B cell (primary cell): ENCODE measurements at places on chromosomes 6 and 20. TPM values are rescaled to one million over a fixed set of nuclear protein-coding genes. Genes with fewer than 3 reads are reported as not detected.

Gene GFOD1
- 8.3 and 10.4 TPM in 2 replicates for polyA plus RNA-seq

Gene MLN
- polyA plus RNA-seq, result not detected in 2 replicates

Gene TMEM200A
- 0.06 and 0.13 TPM in 2 replicates for polyA plus RNA-seq

Gene SNAP91
- polyA plus RNA-seq, result not detected in 2 replicates

Gene LY6G6C
- 0.13 and 0.30 TPM in 2 replicates for polyA plus RNA-seq

Gene TMEM217
- polyA plus RNA-seq, result 0.49 and 0.73 TPM in 2 replicates

Gene ARFGEF3
- not detected in 2 replicates for polyA plus RNA-seq

GRCh38 chr6:35216851-35217811 lies 3.4 kb downstream of the SCUBE3 start:
- DNase-seq, result no peak

- no peak for DNase-seq
Observed at GRCh38 chr6:73873081-73873480, 177.1 kb downstream of the CD109 start.

DNA sequence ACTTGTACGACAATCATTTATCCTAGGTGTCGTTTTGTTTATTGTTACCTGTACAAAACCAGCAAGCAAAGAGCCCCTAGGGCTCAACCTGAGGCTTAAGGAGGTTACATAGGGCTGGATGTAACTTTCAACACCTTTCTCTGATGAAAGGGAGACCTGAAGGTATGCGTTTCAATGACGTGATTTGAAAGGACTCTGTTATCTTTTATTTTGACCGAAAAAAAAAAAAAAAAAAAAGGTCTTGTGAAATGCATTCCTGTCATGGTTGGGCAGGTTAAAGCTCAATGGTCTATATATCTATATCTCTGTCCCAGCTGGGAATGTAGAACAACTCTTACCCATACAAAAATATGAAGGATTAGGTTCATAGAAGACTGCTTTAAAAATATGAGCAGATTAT lies 78.7 kb upstream of the SASH1 start:
- DNase-seq, result no peak

DNA sequence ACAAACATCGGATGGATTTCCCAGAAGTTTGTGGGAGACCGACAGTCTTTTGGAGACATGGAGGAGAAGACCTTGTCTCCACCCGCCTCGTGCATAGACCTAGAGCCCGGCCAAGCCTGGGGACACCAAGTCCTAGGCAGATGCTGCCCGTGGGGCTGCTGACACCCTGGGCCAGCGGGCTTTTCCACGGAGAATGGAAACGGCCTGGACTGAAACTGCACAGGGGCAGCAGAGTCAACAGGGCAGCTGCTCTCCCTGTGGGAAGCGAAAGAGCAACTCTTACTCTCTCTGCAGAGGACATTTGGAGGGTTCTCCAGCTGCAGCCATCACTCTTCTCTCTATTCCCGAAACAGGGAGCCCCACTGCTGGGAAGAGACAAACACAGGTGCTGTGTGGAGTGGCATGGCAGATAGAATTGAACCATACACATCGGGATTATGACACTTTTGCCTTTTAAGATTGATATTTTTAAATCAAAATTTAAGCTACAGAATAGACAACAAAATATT lies 401.2 kb downstream of the THBS2 start:
- no peak for DNase-seq

DNA sequence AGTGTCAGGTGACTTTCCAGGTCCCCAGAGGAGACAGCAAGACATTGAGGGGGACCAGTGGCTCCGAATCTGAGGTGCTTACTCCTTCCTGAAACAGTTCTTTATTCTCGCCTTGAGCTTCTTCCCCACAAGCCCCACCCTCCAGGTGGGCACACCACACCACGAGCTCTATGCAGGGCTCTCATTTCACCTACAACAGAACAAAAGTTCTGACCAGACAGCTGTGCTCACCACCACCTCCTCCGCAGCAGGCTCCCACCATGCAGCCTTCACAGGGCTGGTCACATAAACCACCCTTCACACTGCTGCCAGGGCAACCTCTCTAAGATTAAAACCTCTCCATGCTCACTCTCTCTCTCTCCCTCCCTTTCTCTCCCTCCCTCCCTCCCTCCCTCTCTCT lies 384.5 kb upstream of the ARID1B start:
- DNase-seq, result peak; percentile 30

- no peak for DNase-seq
Observed at GRCh38 chr20:50913690-50914375, 17.4 kb downstream of the ADNP start.

DNA sequence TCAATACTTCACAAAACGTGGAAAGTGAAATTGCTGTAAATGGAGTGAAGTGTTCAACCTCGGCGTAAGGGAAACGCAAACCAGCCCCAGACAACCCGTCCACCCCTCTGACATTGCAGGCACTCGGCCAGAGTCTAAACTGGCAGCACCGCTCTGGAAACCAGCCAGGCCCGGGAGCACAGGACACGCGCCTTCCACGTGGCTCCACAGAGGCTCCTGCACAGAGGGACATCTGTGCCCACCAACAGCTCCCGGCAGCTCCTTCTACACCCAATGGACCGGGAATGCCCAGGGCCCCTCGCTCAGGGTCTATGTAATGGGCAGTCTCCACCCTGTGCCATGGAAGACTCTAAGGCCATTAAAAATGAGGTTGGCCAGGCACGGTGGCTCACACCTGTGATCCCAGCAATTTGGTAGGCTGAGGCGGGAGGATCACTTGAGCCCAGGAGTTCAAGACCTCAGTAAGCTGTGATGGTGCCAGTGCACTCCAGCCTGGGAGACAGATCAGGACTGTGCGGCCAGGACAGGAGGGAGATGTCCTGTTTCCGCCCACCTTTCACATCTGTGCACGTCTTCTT lies 3.4 kb upstream of the HELZ2 start:
- no peak for DNase-seq

GRCh38 chr20:17679941-17680835 lies 1.9 kb downstream of the RRBP1 start:
- peak; percentile 28 for DNase-seq

DNA sequence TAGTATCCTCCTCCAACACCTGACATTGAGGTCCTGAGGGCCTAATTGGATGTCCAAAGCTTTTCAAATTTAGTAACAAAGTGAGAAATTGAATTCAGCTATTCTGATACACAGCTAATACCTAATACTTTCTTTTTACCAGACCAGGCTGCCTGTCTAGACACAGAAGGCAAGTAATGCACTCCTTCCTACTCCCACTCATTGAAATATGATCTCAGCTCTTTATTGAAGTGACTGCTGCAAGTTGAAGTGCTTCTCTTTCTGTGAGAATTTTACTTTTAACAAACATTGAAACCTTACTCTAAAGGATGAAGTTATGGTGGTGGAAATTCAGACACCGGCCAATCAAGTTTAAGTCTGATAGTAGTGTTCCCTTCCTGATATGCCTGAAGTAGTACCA lies 90.8 kb upstream of the OGFRL1 start:
- no peak for DNase-seq

DNA sequence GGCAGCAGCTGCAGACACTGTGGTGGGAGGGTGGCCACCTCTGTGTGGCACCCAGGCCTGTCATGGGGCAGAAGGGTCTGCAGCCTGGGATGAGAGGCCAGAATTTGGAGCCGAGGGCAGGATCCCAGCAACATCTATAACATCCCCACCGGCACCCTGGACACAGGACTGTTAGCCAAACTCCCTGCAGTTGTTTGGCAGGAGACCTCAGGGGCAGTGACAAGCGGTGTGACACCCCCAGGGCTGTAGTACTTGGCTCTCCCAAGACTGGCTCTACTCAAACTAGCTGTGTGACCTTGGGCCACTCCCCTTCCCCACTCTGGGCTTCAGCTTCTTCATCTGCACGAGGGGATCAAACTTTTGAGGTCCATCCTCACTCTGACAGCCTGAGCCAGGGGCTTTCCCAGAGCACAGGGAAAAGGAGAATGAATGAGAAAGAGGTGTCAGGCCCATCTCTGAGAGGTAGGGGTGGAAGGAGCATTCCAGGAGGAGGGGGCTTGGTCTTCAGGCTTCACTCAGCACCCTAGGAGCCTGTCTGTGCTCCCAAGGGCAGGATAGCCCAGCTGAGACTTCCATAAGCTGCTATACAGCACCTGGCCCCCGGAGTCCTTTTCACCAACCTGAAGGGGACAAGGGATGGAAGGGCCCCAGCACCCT lies 64.0 kb downstream of the MDGA1 start:
- no peak for DNase-seq

DNA sequence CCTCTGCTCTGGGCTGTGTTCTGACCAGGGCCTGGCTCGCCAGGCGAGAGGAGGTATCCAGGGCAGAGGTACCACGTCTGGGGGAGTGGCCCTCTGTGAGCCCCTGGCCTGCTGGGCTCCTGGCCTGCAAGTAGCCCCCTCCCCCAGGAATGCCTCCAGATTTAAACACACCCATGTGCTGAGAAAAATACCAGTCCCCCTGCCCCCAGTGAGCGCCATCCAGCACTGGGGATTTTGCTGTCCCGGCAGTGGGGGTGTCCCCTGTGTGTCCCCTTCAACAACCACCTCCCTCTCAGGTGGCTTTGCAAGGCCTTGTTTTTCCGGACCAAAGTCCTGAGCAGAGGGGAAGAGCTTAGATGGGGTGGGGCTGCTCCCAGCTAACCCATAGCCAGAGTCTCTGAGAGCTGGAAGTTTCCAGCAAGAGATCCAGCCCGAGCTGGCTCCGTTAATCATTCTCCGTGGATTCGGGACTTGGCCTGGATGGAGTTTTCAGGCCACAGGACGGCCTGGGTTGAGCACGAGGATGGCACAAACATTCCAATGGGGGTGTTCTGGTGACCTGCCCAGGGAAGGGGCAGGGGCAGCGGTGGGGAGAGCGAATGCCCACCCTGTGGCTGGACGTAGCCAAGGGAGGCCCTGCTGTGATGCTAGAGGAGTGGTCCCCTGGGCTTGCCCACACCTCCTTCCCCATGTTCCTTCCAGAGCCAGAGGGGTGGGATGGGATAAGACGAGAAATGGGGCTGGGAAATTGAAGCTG lies 29.0 kb downstream of the PCK1 start:
- no peak for DNase-seq

DNA sequence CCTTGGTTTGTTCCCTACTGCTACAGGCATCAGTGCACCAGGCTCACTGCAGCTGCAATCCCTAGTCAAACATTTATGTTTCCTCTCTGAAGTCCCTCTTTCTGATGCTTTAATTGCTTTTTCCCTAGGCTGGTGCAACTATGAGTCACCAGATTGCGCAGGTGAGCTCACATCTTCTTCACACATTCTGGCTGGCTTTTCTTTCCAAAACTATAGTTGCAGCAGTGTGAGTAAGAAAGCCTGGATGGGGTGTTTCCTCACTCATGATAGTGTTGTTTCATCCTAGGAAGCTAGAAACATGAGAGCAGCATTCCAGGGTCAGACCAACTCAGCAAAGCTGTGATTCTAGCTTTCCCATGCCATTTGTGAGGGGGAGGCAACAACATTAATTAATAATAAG lies 296.4 kb downstream of the PAX1 start:
- no peak for DNase-seq

DNA sequence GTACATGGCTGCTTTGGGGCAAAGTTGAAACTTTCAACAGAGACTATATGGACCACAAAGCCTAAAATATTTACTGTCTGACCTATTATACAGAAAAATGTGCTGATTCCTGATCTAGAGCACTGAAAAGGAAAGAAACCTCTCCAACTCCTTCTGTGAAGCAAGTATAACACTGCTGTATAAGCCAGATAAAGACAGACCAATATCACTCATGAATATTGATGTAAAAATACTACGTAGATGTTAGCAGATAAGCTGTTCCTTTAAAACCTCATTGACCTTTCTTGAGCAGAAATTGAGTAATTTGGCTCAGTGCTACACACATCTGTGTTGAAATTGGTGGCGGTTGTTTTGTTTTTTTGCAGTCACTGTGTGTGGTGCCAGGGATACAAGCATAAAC lies 69.9 kb upstream of the HDAC2 start:
- DNase-seq, result no peak

DNA sequence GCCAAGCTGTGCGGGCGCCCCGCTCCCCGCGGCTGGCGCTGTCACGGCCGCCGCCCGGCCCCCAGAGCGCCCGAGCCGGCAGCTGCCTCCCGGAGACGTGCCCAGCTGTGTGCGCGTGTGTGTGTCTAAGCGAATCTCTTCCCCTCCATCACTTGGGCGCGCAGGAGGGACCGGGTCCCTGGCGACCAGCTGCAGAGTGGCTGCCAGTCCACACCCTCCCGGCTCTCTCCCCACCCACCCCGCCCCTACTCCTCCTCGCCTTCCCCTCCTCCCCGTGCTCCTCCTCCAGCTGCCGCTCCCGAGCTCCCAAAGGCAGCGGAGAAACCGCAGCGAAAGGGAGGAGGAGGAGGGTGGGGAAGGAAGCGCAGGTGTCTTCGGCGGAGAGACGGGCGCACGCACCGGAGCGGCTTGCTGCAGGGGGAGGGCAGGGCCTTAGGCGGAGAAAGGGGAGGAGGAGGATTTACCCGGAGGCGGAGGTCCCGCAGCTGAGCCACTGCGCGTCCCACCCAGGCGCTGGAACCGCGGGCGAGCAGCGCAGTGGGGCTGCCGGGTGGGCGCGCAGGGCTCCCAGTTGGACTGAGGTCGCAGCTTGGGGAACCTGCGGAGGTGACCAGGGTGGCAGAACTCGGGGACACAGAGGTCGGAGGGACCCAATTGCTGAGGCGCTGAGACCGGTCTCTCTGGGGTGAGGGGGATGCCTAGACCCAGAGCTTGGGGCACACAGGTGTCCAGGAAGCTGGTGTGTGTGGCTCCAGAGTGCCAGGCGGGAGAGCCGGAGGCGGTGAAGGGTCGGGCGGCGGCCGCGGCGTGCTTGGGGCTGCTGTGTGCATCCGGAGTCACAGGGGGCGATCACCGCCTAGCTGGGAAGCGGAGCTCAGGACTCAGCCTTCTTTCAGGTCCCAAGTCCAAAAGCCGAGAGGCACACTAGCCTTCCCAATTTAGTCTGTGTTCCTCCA lies at the start of gene HS3ST5:
TSS of gene HS3ST5 (minus strand) at position 198 of the 956 bp plus-strand sequence. CDS start 280,178 bp downstream, outside the sequence.
- DNase-seq, result no peak

- no peak for DNase-seq
Observed at GRCh38 chr6:28817808-28818145, 106.0 kb downstream of the TRIM27 start.

- no peak for DNase-seq
Observed at GRCh38 chr6:89047473-89047872, 33.1 kb upstream of the PNRC1 start.

DNA sequence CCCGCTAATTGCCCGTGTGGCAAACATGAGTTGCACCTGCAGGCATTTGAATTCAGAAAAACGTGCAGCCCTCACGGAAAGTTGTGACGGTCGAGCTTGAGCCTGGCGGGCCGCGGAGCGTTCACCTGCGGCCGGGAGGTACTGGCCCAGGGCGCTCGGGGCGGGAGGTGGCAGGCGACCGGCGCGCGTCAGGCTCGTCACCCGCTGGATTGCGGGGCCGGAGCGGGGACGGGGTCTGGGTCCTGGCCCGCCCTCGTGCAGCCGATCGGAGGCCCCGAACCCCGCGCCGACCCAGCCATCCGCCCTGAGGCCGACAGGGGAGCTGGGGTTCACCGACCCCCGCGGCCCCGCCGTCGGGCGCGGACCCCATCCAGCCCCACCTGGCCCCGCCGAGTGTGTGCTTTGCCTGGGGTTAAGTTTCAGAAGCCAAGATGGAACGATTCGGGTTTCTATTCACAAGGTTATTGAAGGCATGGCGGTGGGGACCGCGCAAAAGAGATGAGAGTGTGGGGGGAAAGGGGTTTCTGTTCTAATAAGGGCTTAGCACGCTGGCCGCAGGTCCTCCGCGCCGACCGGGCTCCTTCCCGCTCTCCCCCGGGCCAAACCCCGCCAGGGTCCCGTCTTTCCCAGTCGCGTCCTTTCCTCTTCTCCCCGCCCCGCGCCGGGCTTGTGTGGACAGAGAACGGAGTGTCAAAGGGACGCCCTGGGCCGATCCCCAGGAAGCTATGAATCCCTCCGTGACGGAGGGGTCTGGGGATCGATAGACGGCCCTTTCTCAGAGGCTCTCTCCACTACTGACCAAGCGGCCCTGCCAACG lies 1.6 kb upstream of the HEY2 start:
- DNase-seq, result peak; percentile 69
